ENCODE measurements at places on chromosomes 11 and 22.

DNA sequence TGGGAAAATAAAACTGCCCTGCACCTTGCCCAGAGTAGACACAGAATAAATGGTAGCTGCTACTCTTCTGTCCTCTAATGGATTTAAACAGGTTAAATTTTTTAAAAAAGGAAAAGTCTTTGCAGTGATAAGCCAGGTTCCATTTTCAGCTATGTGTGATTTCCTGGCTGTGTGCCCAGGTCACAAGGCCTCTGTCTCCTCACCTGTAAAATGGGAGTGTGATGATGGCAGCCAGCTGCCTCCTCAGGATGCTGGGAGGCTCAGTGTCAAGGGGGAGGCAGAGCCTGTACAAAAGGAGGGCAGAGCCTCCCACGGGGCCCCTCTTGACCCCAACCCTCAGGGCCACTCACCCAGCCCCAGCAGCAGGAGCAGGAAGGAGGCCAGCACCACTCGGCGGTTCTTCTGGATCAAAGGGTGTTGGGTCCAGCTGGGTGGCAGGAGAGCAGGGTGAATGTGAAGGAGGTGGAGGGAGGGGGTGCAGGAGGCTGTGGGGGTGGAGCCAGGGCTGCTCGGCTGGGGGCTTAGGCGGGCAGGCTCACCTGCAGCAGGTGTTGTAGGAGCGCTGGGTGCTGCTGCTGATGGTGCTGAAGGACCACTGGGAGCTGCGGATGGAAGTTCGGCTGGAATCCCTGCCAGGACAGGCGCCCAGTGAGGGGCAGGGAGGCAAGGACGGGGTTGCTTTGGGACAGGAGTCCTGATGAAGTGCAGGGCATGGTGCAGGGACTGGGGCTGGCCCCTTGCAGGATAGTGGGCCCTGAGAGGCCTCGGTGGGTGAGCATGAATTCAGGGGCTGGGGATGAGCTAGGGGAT lies 1.9 kb downstream of the TMEM134 start:
- no peak for DNase-seq

- no peak for DNase-seq
Observed at GRCh38 chr22:29393019-29393608, 4.7 kb upstream of the AP1B1 start.

GRCh38 chr11:8459711-8460399 lies 134.2 kb downstream of the STK33 start:
- DNase-seq: no peak

DNA sequence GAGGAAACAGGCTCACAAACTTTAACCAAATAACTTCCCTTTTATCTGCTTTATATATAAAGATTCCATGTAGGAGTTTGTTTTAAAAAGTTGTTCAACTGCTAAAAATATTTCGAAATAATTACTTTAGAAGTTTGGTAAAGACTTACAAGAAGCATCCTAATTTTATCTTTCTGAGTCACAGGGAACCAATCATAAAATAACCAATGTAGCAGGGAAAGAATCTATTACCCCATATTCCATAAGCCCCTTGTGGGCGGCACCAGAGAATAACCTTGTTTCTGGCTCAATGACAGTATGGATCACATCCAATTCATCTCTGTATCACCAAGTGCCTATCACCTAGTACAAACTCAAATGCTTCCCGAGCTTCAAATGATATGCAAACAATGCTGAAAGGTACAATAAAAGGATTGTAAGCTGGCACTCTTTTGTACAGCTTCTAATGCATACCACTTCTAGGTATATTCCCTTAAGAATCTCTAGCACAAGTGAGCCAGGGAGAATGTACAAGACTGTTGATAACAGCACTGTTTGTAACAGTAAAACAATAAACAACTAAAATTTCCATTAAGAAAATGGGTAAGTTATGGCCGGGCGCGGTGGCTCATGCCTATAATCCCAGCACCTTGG lies 158.4 kb downstream of the ATG16L2 start:
- no peak for DNase-seq

DNA sequence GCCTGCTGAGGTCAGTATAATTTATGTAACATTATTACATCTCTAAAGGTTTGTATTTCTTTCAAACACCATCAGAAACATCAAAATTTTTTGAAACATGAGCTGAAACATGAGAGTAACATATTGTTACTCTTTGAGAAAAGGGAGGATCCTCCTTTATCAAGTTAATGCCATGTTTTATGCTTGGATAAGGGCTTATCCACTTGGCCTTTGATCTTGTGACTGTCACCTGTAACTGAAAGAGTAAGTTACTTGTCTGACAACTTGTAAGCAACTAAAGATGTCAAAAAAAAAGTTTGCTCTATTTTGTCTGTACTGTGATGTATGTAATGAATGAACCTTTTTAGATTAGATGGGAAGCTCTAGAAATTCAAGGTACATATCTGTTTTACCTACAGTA lies 59.6 kb downstream of the FAR1 start:
- DNase-seq: no peak

DNA sequence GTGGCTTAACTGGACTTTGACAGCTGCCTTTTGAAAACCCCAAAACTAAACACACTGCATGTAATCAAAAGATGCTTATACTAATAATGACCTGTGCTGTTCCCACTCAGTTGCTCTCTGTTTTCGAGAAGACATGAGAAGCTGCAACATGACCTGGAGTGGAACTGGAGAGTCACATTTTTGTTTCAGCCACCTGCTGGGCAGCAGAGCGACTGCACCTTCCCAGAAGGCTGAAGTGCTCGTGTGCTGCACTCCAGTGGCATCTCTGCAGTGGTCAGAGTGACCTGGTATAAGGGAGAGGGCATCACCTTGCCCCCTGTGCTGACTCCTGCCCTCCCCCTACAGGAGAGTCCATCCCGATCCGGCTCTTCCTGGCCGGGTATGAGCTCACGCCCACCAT lies 8.6 kb downstream of the THYN1 start:
- DNase-seq: no peak

- DNase-seq: no peak
Observed at GRCh38 chr11:119481667-119482400, 58.9 kb upstream of the THY1 start.

DNA sequence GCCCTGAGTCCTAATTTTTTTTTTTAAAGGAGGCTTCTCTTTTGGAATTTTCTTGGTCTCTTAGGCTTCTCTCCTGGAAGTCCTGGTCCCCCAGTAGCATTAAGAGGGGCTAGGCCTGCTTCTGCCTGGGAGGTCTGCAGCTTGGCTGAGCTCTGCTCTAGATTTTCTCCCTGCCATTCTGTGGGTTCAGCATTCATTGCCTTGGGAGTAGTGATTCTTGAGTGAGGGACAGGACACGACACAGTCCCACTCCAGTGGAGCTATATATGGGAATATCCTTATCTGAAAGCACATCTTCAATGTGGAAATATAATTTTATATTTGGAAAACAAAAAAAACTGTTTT lies 3.7 kb downstream of the IGSF22 start:
- no peak for DNase-seq

DNA sequence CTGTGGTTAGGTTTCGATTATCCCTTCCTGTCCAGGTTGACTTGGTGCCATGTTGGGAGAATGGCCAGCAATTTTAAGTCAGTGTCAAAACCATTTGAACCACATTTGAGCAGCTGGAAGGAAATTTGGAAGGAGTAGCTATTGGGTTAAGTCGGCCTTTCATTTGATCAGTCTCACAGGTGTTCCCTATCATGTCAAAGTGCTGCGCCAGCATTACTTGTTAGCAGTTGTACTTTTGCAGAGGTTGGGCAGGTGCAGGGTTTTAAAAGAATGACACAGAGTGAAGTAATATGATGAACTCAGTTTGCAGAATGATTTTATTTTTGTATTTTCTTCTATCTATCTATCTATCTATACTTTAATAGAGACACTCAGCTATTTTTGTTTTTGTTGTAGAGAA lies 6.4 kb upstream of the TYMP start:
- DNase-seq: no peak

DNA sequence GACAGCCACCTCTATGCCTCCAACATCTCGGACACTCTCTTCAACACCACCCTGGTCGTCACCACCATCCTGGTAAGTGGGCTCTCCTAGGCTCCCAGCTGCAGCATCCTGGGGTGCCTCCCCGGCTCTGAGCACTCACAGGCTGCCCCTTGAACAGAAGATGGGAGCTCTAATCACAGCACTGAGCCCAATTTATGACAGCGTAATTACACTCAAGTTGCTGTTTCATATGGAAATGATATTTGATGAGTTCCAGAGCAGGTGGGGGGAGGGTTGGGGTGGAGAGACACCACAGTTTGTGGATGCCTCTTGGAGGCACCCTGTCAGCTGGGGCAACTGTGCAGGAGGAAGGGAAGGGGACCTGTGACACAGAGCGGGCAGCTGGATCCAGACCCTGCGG lies 125.3 kb upstream of the TBCEL start:
- DNase-seq: no peak

GRCh38 chr11:126419801-126420697 lies 64.6 kb downstream of the ST3GAL4 start:
- no peak for DNase-seq

DNA sequence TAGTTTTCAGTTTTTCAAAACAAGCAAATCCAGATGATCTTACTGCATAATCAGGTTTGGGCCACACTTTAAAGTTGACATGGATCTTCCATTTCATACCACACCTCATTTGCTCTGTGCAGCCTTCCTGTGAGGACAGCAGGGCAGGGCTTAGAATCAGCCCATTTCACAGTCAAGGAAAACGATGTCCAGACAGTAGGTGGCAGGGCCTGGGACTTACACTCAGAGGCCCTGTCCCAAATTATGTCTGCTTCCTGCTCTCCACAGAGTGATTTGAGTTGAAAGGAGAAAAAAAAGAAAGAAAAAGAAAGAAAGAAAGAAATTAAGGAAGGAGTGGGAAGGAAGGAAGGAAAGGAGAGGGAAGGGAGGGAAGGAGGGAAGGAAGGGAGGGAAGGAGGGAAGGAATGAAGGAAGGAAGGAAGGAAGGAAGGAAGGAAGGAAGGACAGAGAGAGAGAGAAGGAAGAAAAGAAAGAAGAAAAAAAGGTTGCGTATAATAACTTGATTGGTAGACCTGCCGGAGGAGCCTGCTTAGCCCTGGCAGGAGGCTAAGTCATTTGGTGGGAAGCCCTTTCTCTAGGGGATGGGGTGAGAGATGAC lies 23.6 kb downstream of the TSKU start:
- no peak for DNase-seq

DNA sequence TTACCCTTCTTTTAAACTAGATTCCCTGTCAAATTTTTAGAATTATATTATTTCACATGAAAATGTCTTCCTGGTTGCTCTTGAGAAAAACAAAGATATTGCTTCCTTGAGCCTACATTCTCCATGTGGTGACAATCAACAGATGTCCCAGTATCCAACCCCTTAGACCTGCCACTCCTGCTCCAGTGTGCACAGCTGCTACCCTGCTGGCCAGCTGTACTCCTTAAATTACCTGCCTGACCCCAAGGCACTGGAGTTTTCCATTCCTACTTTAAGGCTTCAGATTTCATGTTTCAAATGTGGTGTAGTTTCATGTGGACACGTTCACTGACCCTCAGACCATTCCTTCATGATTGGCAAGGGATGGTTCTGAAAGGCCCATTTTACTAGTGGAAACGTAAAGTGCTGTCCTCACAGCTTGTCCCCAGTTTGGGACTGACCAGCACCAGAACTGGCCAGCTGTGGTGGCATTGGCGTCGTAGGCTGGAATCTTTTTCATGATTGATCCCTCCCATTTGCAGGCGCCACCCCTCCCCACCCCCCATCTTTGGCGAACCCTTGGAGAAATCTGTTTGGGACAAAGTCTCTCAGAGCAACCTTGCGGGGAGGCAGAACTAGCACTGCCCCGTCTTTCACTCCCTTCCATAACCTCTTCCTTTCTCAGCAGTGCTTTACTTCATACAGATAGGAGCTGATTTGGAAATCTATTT lies 123.5 kb downstream of the DBX1 start:
- no peak for DNase-seq

DNA sequence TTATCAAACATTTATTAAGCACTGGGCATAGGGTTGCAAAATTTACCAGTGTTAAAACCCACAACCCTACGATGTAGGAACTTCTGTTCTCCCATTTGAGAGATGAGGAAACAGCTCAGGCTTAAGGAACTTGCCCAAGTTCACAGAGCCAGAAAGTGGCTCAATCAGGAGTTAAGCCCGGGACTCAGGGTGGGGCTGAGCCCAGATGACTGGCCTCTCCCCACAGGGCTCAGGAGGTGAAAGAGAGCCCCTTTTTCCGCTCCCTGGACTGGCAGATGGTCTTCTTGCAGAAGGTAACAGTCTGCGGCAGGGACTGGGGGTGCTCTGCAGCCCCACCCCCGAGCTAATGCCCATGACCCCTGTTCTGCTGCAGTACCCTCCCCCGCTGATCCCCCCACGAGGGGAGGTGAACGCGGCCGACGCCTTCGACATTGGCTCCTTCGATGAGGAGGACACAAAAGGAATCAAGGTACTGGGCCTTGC lies 5.6 kb upstream of the ANKRD13D start:
- no peak for DNase-seq

Measured in activated CD4-positive, CD25-positive, alpha-beta regulatory T cell treated with anti-CD3 and anti-CD28 coated beads, Interleukin-2, amount 50 U/mL, for 16 hours (primary cell).